IMR-90 (cell line): ENCODE measurements at places on chromosomes 7 and 10. TPM values are rescaled to one million over a fixed set of nuclear protein-coding genes. Genes with fewer than 3 reads are reported as not detected.

- peak; percentile 23 for DNase-seq
Observed at GRCh38 chr7:8063706-8064297, 95.2 kb downstream of the GLCCI1 start.

DNA sequence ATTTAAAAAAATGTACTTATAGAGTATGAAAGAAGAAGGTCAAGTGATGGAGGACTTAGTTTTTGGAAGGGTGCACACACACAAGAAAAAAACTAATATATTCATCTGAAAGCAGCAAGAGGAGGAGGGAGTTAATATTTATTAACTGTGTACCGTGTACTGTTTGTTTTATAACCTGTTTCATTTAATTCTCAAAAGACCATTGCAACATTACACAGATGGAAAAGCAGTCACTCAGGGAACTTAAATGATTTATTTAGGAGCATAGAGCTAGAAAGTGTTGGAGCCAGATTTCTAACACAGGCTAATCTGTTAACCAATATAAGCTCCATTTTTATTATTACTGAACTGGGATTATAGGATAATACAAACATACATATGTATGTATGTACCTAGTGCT is 36.7 kb downstream of the GLCCI1 start:
- DNase-seq = no peak

STAMBPL1 gene
- 28.1 and 32.8 TPM in 2 replicates for total RNA-seq

DNA sequence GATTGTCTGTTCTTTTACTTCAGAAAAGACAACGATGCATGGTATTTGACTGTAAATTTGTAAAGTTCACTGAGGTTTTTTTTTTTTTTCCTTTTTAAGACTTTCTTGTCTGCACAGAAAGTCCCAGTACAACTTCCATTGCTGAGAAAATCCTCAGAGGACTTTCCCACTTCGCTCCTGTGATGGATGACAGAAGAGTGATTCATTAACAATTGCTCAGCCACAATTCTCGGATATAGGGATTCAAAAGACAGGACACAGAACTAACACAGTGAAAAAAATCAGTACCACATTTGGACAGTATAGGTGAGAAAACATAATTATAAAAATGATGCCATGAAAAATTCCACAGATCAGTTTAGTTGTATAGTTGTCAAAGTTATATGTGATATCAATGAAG is 48.0 kb downstream of the SEC23IP start:
- DNase-seq = peak; percentile 31

ARHGEF35 gene
- total RNA-seq = not detected in 2 replicates

- DNase-seq = no peak
Observed at GRCh38 chr10:128081720-128082119, 44.5 kb downstream of the MKI67 start.
